Stimulated activated naive CD4-positive, alpha-beta T cell treated with Interleukin-2 at 50 U/mL for 16 hours (primary cell): ENCODE measurements at places on chromosomes 16 and 17.

GRCh38 chr17:14196377-14196997, 40.2 kb downstream of the CDRT15 start:
- DNase-seq, result no peak

- no peak for DNase-seq
Observed at GRCh38 chr16:50802000-50802399, 60.1 kb downstream of the CYLD start.

DNA sequence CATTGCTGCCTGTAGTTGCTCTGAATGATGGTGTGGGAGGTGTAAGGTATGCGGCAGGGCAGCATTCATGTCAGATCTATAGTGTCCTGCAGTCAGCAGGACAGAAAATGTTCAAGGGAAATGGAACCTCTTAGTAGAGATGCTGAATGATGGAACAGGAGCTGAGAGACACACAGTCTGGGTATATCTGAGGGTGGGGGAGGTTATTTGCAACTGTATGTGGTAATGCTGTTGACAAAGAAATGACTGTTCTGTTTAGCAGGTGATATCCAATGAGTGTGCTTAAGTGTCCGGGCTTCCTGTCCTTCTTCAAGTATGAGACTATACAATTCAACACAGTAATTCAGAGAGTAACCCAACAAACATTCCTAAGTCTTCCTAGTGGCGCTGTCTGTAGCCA, 46.6 kb downstream of the STH start:
- DNase-seq, result no peak

DNA sequence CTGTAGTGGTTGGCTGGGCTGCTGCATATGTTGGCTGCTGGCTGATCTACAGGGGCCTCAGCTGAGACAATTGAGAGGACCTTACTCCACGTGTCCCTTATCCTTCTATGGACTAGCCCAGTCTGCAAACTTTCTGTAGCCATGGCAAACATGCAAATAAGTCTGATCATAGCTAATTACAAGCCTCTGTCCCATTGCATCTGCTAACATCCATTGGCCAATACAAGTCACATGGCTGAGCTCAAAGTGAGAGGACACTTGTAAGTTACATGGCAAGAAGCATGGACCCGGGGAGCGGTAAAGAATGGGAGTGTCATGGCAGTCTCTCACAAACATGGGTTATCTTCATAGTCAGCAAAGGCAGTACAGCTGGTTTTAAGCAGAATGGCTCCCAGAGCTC, 11.6 kb upstream of the IL4R start:
- no peak for DNase-seq

GRCh38 chr16:85250147-85250463, 137.8 kb upstream of the CIBAR2 start:
- no peak for DNase-seq

DNA sequence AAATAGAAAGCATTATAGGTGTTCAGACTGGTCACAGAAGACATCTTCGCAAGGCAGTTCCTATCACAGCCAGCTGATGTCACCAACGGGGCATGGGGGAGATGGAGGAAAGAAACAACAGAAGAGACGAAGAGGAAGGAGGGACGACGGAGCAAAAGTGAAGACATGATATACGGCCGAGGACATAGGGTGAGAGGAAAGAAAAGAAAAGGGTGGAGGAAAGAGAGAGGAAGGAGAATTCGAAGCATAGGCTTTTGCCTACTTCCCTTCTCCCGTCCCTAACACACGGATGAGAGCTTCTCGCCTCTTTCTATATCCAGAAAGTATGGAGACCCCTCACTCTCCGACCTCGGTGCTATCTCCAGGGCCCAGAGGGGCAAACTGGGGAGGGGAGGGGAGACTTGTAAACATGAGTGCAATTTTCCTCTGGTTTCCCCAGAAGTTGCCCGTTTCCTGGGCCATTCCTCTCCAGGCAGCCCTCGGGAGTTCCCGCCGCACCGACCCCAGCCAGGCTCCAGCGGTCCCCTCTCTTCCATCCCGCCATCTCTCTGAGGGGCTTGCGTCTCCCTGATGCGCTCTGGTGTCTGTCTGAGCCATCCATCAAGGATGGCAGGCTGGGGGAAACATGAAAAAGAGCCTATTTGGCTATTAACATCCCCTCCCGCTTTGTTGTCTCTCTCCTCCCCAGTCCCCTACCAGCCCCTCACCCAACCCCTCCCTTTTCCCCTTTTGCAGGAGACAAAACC, 26.0 kb downstream of the COPZ2 start:
- DNase-seq, result peak; percentile 32

- no peak for DNase-seq
Observed at GRCh38 chr16:69049146-69049545, 56.3 kb upstream of the HAS3 start.

DNA sequence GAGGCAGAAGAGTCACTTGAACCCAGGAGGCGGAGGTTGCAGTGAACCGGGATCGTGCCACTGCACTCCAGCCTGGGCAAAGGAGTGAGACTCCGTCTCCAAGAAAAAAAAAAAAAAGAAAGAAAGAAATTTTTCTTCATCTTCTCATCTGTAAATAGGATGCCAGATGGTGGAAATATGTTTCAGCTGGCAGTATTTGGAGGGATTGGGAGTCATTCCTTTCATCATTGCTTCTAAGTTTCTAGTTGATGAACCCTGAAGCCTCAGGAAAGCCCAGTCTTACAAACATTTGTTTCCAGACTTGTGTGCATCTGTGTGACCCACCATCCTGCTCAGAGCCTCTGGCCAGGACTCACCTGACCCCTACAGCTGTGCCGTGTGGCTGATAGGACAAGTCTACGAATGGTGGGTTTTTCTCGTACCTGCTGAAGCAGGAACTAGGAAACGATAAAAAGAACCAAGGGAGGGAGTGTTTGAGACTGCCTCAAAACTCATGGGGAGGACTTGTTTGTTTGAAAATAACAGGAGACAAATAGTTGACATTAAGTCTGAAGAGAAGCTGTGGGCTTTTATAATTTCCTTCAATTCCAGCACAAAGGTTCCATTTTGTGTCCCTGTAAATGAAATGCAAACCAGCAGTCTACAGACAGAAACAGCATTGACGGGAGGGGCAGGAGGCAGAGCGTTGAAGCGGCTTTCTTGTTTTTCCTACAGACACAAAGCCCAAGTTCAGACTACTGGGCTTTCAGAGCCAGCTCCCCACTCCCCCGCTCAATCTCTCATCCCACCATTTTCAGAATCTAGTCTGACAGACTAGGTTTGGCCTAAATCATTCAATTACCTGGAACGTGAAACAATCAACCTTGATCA, 24.9 kb downstream of the CDRT4 start:
- no peak for DNase-seq

DNA sequence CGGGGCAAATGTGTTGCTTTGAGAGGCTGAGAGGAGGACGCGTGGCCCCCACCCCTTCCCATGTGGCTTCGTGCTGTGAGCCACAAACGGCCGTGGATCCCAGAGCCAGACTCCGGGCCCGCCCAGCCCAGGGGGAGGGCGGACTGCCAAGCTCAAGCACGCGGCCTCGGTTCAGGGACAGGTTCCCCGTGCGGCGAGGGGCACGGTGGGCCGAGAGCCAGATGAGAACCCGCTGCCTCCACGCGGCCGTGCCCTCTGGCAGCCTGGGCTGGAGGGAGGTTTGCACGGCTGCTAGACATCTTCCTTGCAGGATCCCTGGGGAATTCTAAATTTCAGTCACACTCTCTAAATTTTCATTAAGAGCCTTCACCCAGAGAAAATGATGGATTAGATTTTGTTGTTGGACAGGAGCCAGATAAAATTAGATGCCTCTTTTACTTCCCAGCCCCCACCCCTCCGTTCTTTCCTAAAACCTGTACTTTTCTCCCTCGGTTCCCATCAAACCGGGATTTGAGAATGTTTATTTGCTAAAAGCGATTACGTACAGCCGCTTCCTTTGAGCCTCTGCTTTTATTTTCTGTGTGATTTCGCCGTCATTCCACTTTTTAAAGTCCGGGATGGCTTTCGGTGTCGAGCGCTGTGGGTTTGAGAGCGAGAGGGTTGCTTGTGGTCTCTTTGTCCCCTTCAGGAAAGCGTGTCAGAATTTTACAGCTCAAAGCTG, 25.0 kb upstream of the GNG13 start:
- DNase-seq, result no peak

GRCh38 chr16:71327720-71328119, 30.8 kb upstream of the CALB2 start:
- no peak for DNase-seq

DNA sequence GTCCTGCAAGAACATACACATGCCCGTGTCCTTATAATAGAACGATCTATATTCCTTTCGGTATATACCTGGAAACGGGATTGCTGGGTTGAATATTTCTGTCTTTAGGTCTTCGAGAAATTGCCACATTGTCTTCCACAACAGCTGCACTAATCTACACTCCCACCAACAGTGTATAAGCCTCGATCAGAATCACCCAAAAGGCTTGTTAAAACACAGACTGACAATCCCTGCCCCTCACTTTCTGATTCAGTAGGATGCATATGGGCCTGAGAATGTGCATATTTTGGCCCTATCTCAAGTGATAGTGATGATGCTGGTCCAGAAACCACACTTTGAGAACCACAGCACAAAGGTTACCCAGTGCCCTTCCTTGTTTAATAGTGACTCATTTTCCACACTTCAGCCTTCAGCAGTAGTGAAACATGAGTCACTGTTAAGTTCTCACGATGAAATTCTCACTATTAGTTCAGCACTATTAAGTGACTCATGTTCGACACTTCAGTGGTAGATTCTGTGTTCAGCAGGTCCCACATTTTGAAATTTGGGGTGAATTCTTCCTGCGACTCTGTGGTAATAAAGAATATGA, 215.6 kb downstream of the GRIN2A start:
- no peak for DNase-seq

DNA sequence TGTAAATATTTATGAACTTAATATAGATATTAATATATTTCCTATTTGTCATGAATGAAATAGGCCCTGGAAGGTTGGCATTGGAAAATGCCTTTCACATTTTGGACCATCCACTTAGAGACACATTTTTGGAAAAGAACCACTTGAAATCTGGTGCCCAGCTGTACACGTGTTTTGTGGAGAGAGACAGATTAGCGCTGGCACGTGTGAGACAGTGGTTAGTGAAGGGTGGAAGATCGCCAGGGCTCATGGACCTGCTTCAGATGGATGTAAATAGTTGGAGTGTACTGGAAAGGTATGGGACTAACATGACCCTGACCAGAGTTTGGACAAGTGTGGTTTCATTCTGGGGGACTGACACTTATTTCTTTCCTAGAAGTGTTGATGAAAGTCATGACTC, 222.9 kb downstream of the PRKCA start:
- DNase-seq, result no peak

DNA sequence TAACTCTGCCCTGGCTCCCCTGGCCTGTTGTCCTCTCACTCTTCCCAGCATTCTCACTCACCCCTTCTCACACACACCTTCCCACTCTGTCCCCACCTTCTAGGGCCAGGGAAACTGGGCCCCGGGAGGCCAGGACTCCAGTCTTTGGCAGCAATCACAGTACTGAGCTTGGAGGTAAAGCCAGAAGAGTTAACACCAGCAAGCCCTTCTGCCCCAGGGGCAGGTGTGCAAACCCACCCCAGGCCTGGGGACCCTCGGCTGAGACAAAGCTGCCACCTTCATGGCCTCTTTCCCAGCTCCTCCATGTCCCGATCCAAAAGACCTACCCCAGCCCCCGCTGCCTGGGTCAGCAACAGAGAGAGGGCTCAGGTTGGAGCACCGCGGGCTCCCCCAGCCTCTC, 36.9 kb upstream of the MLKL start:
- no peak for DNase-seq

DNA sequence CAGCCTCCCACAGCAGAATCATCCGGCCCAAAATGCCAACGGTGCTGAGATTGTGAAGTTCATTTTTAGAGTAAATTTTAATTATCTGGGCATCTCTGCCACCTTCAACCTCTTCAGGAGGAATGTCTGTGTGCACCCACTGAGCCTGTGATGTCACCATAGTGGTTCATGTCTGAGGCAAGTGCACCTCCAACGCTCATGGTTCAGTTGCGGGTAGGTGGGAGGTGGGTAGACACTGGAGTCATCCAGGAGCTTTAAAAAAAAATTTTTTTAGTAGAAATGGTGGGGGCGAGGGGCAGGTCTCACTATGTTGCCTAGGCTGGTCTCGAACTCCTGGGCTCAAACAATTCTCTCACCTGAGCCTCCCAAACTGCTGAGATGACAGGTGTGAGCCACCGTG, 1.9 kb downstream of the FLYWCH1 start:
- DNase-seq, result peak; percentile 19

GRCh38 chr17:40266882-40267281, 20.8 kb upstream of the CDC6 start:
- no peak for DNase-seq

DNA sequence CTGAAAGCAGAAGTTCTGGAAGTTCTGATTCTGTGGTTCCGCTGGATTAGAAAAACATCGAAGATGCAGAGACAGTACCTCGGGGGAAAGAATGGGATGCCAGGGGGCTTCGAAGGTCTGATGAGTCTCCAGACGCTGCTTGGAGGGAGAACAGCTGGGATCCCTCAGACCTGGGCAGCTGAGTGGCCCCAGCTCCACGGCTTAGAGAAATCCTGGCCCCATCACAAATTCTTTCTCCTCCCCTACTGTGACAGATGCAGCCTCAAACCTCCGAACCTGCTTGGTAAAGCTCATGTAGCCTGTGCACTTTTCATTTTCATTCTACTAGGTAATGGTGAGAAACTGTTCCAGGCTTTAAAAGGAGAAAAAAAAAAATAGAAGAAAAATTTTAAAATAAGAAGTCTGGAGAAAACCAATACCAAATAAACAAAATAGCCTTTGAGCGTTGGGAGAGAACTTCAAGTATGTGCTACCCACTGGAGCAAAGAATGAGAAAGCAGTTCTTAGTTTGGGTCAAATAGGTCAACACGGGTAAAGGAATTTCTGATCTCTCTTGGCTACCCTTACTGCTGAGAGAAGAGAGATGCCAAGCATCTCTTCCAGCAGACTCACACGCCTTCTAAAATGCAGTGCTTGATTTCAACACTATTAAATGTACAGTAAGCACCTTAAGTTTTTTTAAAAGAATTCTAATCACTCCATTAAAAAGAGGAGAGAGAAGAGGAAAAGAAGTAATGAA, 19.9 kb downstream of the MAF start:
- DNase-seq, result no peak

DNA sequence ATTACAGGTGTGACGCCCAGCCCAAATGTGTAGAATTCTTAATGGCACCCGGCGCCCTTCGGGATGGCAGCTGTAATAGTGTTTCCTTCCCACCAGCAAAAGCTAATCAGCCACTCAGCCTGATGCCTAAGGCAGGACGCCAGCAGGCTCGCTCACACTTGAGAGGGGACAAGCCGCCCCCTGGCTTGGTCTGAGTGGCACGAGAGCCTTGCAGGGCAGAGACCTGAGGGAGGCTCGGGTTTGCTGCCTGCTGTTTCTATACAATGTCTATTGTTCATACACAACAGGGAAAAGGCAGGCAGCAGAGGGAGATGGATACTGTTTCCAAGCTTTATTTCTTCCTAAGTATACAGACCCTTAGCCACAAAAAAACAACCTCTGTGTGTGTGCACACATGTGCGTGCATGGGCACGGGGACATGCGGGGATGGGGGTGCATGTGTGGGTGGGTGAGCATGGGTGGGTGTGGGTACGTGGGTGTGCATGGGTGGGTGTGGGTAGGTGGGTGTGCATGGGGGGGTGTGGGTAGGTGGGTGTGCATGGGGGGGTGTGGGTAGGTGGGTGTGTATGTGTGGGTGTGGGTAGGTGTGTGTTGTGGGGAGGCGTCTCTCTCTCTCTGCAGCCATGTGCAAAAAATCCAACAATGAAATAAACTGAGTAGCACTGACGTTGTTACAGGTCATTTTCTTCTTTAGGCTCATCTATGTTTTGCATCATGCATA, 10.0 kb downstream of the SLC38A8 start:
- no peak for DNase-seq

- DNase-seq, result no peak
Observed at GRCh38 chr16:49697631-49698452, 158.1 kb downstream of the ZNF423 start.

- no peak for DNase-seq
Observed at GRCh38 chr17:46010597-46011186, 11.6 kb downstream of the STH start.
